Upper lobe of right lung (tissue), 1 donor: ENCODE measurements at places on chromosomes 2 and 18.

DNA sequence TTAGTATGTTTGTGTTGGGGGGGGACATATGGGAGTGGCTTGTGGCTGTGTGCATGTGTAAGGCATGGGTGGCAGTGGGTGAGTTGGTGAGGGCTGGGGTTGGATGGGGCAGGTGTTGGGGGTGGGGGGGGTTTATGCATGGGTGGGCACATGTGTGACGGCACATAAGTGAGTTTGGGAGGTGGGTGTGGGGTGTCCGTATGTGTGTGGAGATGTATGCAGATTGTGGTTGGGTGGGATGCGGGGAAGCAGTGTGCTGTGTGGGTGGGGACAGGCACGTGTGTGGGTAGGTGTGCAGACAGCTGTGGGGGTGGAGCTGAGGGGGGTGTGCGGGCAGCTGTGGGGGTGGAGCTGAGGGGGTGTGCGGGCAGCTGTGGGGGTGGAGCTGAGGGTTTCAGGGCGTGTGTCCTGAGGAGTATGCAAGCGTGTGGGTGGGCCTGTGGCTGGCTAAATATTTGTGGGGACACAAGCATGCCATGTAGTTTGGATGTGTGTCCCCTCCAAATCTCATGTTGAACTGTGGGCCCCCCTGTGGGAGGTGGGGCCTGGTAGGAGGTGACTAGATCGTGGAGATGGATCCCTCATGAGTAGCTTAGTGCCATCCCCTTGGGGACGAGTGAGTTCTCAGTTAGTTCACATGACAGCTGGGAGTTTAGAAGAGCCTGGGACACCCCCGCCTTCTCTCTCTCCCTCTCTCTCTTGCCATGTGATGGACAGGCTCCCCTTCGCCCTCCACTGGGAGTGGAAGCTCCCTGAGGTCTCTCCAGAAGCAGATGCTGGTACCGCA, 59.4 kb downstream of the ANKMY1 start:
- H3K27ac ChIP-seq, result no peak overlapping the region
- H3K4me3 ChIP-seq, result no peak overlapping the region
- no peaks in the 10 kb centered on the region for H3K4me1 ChIP-seq
- H3K36me3 ChIP-seq, result peaks cover 13% of the 10 kb centered on the region
- no peaks in the 10 kb centered on the region for H3K27me3 ChIP-seq
- DNase-seq, result peak; percentile 41

DNA sequence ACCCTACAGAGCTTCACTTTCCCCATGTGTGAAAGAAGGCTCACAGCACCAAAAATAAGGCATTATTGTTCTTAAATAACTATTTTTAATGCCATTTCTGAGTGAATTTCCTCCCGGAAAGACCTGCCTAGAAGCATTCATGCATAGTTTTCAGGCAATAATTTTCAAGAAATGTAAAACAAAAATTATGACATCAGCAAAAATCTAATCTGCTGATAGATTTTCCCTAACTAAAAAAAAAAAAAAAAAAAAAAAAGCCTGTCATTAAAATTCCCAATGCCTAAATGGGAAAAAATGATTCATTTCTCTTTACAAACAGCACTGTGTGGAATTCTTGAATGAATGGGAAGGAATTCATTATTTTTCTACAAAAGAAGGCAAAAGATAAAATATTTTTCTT, 35.4 kb downstream of the ABCB11 start:
- no peak for DNase-seq
- H3K36me3 ChIP-seq, result no peaks in the 10 kb centered on the region
- H3K27me3 ChIP-seq, result no peaks in the 10 kb centered on the region
- no peaks in the 10 kb centered on the region for H3K4me1 ChIP-seq
- H3K27ac ChIP-seq, result no peak overlapping the region

GRCh38 chr2:182252534-182252933, 174.3 kb downstream of the PDE1A start:
- H3K4me3 ChIP-seq, result no peak overlapping the region
- no peak overlapping the region for H3K27ac ChIP-seq
- no peaks in the 10 kb centered on the region for H3K27me3 ChIP-seq
- no peak for DNase-seq
- H3K4me1 ChIP-seq, result no peaks in the 10 kb centered on the region

DNA sequence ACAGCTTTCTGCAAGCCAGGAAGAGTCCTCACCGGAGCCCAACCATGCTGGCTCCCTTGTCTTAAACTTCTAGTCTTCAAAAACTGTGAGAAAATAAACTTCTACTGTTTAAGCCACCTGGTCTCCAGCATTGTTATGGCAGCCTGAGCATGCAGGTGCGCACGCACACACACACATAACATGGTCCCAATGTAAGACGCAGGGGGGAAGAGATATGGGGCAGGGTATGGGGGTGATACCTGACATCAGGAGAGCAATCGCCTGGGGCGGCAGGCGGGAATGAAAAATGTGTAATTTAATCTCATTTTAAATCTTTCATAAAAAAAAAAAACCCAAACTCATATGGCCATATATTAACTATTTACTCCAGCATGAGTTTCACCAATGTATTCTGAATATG, 18.0 kb downstream of the HJURP start:
- no peaks in the 10 kb centered on the region for H3K36me3 ChIP-seq
- H3K27ac ChIP-seq, result no peak overlapping the region
- H3K4me3 ChIP-seq, result no peak overlapping the region
- no peak for DNase-seq
- H3K27me3 ChIP-seq, result no peaks in the 10 kb centered on the region

GRCh38 chr2:108910541-108911396, 78.3 kb downstream of the EDAR start:
- H3K4me3 ChIP-seq, result no peak overlapping the region
- H3K4me1 ChIP-seq, result no peaks in the 10 kb centered on the region
- no peaks in the 10 kb centered on the region for H3K27me3 ChIP-seq
- H3K27ac ChIP-seq, result no peak overlapping the region
- no peaks in the 10 kb centered on the region for H3K36me3 ChIP-seq
- peak; percentile 46 for DNase-seq
